ENCODE measurements at places on chromosomes 2 and 18.

DNA sequence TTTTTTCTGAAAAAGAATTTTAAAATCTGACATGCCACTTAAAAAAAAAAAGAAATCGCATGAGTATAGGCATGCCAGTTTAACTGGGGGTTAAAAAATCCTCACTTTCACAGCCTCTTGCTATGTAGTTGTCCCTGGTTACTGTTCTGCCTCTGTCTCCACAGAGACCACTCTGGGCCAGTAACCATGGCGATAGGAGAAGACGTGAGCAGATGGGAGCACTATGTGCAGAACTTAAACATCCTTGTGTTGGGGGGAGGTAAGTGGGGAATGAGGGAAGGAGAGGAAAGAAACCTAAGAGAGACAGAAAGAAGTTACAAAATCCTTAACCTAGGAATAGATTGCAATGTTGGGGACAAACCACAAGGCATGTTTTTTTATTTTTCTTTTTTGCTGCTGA is 75.9 kb upstream of the CYRIA start:
- no peak for DNase-seq

DNA sequence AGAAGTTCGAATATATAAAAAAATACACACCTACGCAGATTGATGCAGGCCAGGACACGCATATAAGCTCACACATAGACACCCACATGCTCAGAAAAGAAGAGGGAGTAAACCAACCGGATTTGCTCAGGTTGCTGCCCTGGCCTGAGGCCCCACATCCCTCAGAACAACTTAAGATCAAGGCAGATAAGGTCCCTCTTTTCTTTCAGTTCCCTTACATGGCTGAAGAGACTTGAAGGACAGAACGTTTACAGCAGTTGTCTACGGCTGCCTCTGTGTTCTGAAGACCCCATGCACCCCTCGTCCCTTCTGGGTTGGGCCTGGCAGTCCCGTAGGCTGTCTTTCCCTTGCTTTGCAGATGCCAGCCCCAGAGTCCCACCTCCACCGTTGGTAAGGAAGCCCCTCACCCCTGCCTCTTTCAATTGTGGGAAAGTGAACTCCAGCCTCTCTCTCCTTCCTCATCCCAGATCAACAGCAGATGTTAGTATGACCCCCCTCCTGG is 4.3 kb upstream of the NAGK start:
- DNase-seq: no peak

DNA sequence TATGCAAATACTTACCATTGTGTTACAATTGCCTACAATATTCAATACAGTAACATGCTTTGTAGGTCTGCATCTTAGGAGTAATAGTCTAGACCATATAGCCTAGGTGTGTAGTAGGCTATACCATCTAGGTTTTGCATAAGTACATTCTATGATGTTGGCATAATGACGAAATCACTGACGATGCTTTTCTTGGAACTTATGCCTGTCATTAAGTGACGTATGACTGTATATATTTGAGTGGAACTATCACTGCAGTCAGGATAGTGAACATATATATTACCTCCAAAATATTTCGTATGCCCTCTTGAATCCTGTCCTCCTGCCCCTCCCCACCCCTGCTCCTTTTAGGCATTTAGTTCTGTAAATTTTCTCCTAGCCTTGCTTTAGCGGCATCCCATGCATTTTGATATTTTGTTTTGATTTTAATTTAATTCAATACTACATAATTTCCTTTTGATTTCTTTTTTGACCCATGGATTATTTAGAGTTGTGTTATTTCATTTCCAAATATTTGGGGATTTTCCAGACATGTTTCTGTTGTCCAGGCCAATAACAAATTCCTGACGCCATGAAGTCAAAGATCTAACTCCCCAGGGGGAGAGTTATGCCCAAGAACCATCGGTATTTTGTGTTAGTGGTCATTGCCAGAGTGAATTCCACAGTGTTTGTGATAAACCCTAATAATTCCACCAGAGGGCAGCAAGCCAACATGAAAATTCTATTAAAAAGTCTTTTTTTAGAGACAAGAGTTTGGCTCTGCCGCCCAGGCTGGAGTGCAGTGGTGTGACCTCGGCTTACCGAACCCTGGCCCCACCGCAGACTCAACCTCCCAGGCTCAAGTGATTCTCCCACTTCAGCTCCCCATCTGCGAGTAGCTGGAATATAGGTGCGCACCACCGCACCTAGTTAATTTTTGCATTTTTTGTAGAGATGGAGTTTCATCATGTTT is 24.2 kb upstream of the CASP8 start:
- peak; percentile 84 for DNase-seq

DNA sequence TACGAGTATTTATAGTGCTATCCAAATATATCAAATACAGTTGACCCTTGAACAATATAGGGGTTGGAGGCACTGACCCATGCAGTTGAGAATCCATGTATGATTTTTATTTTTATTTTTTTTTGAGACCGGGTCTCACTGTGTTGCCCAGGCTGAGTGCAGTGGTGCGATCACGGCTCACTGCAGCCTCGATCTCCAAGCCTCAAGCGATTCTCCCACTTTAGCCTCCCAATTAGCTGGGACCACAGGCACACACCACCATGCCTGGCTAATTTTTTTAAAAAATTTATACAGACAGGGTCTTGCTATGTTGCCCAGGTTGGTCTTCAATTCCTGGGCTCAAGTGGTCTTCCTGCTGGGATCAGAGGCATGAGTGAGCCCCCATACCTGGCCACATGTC is 70.6 kb downstream of the GORASP2 start:
- no peak for DNase-seq

- no peak for DNase-seq
Measured at GRCh38 chr2:146003337-146003736, 1483.4 kb upstream of the ZEB2 start.

- DNase-seq: peak; percentile 77
Measured at GRCh38 chr2:37523814-37524362, 147.6 kb downstream of the CDC42EP3 start.

GRCh38 chr2:48900321-48901014 is 144.9 kb upstream of the LHCGR start:
- DNase-seq: peak; percentile 21

DNA sequence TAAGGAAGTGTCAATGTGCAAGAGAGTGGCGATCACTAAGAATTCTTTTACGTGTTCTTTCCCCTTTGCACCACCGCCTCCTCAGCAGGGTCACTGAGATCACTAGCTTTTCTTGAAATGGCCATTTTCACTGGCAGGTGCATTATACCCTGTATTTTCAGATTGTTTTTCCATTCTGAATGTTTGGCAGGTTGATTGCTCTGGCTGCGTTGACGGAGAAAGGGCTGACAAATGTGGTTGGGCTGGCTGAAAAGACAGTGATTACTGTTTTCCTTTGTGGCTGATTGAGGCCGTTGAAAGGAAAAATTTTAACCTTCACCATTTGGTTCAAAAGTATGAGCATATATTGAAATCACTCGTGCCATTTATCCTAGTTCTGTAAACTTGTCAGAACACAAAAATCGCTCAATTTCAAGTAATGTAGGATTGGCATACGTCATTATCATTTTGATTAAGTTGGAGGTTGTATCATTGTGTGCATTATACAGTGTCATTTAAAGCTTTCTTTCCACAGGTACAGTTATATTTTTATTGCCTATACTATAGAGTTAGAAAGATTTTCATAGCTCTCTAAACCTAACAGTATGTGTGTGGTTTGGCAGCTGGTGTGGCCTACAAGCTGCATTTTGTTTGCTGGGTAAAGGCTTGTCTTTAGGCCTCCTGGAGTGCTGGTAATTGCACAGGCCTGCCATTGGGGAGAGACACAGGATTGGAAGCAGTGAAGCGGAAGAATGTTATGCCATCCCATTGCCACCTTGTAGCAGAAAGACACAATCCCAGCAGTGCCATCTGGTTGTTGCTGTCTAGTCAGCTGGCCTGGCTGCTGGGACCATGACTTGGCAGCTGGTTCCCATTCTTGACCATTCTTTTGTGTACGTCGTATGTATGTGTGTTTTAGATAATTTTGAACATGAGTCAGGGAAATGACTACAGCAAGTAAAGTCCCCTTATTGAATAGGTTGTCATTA is 36.7 kb downstream of the DYNC1I2 start:
- peak; percentile 39 for DNase-seq

GRCh38 chr2:26541401-26542193 is 63.7 kb upstream of the OTOF start:
- DNase-seq: no peak

DNA sequence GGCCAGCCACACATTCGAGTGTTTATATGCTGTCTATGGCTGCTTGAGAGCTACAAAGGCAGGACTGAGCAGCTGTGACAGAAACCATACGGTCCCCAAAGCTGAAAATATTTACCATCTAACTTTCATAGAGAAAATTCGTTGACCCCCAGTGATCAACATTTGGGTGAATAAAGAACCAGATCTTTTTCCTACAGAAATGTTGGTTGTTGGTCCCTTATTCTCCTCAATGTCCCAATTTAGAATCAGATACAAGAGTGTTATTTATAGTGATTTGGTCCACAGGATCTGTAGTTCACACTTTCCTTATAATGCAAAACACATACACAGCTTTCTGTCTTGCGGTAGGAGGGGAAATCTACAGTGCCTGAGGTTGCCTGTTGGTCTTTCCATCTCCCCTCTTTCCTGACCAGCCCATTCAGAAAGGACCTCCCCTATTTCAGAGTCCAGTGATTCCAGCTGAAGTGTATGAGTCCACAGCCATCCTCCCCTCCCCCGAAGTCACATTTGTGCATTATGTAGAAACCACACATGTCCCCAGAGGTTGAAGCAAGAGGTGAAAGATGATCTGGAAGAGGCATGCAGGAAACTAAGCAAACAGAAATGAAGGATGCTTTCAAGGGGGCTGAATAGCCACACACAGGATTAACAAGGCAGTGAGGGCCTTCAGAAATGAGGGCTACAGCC is 61.9 kb downstream of the SPRED2 start:
- peak; percentile 81 for DNase-seq

- DNase-seq: no peak
Measured at GRCh38 chr2:158577141-158577540, 120.4 kb downstream of the PKP4 start.

- DNase-seq: peak; percentile 46
Measured at GRCh38 chr2:197184959-197185586, 125.5 kb downstream of the ANKRD44 start.

DNA sequence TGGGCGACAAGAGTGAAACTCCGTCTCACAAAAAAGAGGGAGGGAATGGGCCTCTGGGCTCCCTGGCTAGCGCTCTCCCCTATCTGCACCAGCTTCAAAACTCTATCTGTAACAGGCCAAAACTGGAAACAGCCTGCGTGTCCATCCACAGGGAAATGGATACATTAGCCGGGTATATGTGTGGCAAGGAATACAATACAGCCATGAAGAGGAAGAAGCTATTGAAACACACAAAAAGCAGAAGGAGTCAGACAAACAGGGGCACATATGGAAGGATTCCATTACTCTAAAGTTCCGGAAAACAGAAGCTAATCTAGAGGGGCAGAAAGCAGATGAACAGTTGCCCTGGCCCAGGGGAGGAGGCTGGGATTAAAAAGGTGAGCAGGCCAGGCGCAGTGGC is 24.6 kb upstream of the SLC35F6 start:
- DNase-seq: no peak

DNA sequence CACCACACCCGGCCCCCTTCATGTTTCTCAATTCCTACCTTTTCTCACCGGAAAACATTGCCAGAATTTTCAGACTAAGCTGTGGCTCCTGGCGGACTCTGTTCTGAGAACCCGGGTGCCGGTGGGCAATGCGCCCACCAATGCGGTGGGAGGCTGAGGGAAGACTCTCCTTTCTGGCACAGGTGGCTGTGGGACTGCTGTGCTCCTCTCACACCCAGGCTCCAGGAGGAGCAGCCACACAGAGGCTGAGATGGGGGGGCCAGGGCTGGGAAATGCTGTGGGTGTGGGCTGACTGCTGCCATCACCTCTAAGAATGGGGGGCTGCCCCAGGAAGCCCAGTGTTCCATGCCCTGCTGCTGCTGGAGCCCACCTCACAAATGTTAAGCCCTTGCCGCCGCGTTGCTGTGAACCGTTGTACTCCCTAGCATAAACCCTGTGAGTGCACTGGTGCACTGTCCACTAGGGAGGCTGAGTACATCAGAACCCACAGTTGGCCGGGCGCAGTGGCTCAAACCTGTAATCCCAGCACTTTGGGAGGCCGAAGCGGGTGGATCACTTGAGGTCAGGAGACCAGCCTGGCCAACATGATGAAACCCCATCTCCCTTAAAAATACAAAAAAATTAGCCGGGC is 152.6 kb downstream of the LDLRAD4 start:
- DNase-seq: no peak

DNA sequence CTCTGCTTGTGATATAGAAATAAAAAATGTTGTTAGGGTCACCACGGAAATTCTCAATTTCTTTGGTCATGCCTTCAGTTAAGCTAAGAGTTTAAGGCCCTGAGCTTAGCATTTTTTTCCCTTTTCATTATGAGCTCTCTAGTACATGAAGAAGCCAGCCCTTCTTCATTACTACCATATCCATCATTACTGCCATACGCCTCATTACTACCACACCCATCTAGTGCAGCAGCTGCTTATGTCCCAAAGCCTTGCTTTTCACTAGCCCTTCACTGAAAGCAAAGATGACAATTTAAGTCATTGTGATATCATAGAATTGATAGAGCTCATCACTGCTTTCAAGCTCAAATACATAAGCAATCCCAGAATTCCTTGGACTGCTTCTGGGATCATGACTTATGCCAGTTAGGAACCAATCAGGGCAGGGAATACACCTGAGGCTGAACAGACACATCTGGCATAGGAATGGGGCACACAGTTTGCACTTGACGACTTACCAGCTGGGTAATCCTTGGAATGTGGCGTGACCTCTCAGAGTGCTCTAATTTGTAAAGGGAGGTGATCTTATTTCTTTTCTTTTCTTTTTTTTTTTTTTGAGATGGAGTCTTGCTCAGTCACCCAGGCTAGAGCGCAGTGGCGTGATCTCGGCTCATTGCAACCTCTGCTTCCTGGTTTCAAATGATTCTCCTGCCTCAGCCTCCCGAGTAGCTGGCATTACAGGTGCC is 40.3 kb downstream of the SOWAHC start:
- no peak for DNase-seq

- DNase-seq: peak; percentile 26
Measured at GRCh38 chr18:58727776-58728500, 56.7 kb downstream of the MALT1 start.

DNA sequence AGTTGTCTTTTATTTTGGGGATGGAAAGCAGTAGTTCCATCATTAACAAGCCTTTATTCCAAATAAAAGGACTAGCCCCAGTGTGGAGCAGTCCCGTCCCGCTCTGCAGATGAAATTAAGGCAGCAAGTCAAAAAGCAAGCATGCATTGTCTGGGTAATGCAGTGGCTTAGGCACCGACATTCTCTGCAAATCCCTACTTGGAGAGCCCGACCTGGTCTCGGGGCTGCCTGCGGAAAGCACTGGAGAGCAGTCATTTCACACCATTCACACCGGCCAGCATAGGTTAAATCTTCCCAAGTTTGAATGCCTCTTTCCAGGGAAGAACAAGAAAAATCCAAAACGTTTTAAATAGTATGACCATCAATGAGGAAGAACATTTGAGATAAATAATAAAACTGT is 24.4 kb upstream of the RAB12 start:
- DNase-seq: no peak

DNA sequence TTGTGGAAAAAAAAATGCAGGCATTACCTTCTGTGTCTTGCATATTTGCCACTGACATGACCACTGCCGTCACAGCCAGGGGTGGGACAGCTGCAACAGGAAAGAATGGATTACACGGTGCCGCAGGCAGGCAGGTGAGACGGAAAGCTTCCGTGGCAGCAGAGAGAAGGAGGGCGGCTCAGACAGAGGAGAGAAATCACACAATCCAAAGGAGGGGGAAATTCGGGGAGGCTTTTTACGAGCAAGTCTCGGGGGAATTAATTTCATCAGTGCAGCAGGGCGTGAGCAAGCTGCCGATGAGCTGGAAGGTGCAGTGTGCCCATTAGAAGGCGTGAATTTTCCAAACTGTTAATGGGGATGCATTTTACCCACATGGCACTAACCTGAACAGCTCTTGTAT is 234.8 kb upstream of the PXDN start:
- no peak for DNase-seq

GRCh38 chr2:41846962-41847361 is 200.9 kb upstream of the PKDCC start:
- DNase-seq: no peak
